ENCODE measurements at places on chromosomes 3 and 15. TPM values are rescaled to one million over a fixed set of nuclear protein-coding genes. Genes with fewer than 3 reads are reported as not detected.

SLC28A1 gene
- not detected for total RNA-seq

TYRO3 gene
- 1.7 TPM for total RNA-seq

APBA2 gene
- 40.9 TPM for total RNA-seq

MORC1 gene
- total RNA-seq, result not detected

ARRDC4 gene
- total RNA-seq, result 1.1 TPM

CACNA2D3 gene
- not detected for total RNA-seq

Data from dermis lymphatic vessel endothelial cell (primary cell).